ENCODE measurements at places on chromosomes 13 and 19.
A peak's percentile ranks its signal among the peaks of the same experiment; 100 is the strongest.

DNA sequence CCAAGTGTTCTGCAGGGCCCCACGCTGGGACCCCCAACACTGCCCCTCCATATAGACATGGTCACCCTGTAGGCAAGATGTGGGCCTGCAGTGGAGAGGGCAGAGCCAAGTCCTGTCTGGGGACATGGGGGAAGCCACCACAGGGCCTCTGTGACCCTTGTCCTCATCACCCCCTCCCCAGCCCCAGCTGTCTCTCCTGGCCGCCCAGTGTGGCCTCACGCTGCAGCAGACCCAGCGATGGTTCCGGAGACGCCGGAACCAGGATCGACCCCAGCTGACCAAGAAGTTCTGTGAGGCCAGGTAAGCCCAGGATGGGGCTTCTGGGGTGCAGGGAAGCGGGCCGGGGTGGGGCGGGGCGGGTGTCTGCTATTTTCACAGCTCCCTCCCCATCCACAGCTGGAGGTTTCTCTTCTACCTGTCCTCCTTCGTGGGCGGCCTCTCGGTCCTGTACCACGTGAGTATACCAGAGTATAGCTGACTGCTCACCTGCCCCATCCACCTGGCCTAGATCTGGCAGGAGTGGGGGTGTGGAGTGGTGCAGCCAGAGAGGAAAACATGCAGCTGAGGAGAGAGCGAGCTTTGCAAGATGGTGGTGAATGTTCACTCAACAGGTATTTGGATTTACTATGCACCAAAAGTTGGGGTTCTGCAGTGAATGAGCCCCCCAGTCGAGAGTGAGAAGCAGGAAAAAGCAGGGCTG lies 46.4 kb downstream of the CERS4 start:
- DNase-seq, result no peak

DNA sequence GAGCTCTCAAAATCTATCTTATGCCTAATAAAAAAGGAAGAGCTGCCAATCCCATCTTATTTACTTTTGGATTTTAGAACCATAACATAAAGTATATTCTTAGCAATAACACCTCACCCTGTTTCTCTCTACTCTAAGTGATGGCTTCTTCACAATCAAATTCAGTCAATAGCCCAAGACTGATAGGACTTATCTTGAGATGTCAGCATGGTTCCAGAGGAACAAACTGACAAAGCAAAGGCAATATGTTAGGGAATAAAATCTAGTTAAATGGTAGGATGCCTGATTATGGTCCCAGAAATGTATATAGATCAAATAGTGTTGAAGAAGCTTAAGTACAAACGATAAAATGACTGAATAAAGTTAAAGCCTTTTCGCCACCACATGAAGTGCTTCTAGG lies 36.3 kb downstream of the DACH1 start:
- DNase-seq, result no peak

- no peak for DNase-seq
Observed at GRCh38 chr13:103161476-103161875, 95.3 kb upstream of the SLC10A2 start.

DNA sequence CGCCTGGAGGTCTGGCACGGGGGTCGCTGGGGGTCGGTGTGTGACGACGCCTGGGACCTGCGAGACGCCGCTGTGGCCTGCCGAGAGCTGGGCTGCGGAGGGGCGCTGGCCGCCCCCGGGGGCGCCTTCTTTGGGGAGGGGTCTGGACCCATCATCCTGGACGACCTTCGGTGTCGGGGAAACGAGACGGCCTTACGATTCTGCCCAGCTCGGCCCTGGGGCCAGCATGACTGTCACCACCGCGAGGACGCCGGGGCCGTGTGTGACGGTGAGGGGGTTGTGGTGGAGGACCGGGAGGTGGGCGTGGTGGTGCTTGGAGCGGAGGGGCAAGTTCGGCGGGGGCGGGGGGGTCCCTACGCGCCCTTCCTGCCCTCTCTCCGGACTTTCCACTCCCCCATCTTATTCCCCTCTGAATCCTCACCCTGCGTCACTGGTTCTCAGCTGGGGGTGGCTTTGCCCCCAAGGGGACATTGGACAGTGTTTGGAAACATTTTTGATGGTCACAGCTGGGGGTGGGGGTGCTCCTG lies 5.5 kb downstream of the SSC5D start:
- DNase-seq, result peak; percentile 23

GRCh38 chr13:52004511-52005170 lies 6.6 kb downstream of the ATP7B start:
- peak; percentile 24 for DNase-seq

GRCh38 chr19:32361574-32362317 lies 16.3 kb downstream of the ZNF507 start:
- DNase-seq, result no peak

- no peak for DNase-seq
Observed at GRCh38 chr13:103517066-103517767, 451.0 kb upstream of the SLC10A2 start.

- no peak for DNase-seq
Observed at GRCh38 chr13:69496981-69497380, 610.6 kb upstream of the ATXN8OS start.

Data from ELR (cell line).